NCI-H460 (cell line): ENCODE measurements at places on chromosomes 16 and 17. TPM values are rescaled to one million over a fixed set of nuclear protein-coding genes. Genes with fewer than 3 reads are reported as not detected.

- DNase-seq, result no peak
Observed at GRCh38 chr17:82802075-82802780, 37.6 kb downstream of the ZNF750 start.

DNA sequence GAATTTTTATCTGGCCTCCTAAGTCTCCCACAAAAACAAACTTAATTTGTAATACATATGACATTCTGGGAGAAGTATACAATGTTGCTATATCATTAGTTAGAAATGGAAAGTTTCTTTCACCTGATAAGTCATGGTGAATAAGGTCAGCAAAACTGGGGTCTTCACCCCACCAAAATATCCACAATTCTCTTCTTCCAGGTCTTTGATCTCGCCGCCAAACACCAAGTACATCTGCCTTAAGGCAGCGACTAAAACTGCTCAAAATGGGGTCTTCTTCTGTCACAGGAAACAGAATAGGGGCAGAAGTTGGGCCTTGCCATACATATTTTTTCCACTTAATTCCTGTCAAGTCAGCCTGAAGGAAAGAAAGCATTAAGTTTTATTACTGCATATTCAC is 2.1 kb downstream of the MED13 start:
- no peak for DNase-seq

DNA sequence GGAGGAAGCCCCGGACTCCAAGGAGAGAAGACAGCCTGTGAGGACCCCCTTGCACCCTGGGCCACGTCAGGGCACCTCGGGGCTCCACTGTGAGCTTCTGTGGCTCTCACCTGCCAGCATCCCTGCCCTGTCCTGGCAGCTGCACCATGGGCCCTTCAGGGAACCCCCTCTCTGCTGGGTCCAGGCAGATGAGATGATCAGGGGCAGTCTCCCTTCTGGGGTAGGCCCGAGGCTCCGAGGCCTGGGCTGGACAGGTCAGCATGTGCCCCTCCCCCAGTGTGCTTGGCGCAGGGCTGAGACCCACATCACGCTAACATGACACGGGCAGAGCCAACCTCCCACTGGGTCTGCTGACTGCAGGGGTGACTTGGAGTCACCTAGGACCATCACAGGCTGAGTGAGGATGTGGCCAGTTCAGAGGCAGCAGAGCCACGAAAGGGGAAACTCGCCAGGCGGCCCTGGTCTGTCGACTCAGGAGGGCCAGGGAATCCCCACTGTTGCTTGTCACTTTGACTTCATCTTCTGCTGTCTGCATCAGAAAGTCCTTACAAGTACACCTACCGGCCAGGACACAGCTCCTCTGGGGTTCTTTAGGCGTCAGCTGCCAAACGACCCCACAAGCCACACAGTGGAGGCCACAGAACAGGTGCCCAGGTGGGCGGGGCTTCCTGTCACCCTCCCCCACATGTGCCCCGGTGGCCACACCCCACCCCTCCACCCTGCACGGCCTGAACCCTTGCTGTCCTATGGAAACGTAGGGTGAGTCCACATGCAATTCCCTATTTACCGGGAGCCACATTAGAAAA is 2.2 kb downstream of the GALNS start:
- no peak for DNase-seq

DNA sequence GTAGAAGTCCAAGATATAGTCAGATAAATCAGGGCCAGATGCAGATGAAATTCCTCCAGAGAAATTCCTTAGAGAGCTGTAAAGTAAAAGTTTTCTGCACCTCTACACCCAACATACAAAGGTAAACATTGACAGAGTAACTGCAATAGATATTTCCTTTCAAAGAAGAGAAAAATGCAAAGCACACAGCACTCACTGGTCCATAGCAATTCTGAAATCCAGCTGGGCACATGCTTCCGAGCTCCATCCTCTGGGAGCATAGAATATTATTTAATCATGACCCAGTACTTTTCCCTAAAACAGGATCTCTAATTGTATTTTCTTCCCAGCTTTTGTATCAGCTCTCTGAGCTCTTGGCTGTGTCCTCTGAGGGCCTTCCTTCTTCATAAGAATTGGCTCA is 239.5 kb upstream of the IRX3 start:
- DNase-seq, result no peak

GRCh38 chr17:7014995-7015958 is 2.9 kb downstream of the RNASEK start:
- DNase-seq, result no peak

HASPIN gene
- 13.2 and 13.9 TPM in 2 replicates for total RNA-seq

DNA sequence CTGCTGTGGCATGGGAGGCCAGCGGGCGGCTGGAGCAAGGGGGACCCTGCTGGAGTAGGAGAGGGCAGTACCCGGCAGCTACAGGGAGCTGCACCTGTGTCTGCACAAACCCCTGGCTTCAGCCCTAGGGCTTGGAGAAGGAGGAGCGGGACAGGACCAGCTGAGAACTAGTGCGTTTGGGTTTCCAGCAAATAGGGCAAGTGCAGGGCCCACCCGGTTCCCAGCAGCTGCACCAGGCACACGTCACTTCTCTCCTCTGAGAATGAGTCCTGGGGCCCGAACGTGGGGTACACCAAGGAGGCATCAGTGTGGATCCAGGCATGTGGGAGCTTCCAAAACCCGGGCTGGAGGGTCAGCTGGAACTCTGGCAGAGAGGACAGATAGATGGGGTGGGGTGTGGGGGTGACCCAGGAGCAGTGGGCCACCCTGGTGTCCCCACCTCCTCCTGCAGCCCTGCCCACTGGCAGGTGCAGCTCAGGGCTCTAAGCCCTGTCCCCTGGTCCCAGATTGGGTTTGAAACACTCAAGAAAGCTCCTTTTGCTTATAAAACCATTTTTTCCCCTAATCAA is 5.6 kb downstream of the C16orf89 start:
- no peak for DNase-seq

DNA sequence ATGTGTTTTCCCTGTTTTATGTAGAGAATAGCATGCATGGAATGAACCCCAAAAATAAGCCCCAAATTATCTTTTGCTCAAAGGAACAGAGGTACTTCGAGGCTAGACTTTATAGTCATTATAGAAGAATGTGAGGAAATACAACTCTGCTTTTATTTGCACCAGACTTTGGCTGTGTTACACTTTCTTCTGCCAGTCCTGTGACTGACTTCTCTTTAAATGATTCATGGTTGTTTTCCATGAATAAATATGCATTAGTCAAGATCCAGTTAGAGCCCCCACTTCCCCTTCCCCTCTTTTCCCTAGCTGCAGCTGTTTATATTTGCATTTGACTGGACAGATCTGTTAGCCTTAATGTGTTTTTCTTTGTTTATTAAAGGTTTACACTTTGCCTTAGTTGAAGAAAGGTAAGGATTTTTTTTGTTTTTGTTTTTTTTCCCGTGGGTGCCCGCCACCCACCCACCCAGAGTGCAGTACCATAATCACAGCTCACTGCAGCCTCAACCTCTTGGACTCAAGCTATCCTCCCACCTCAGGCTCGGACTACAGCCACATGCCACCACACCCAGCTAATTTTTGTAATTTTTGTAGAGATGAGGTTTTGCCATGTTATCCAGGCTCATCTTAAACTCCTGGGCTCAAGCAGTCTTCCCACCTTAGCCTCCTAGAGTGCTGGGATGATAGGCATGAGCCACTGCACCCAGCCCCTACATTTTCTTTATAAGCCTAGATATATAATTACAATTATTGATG is 152.6 kb downstream of the CYB561 start:
- DNase-seq, result no peak

- no peak for DNase-seq
Observed at GRCh38 chr16:86095906-86096485, 197.0 kb downstream of the IRF8 start.

SMTNL2 gene
- total RNA-seq, result 0.12 and 0.17 TPM in 2 replicates

GRCh38 chr16:67917852-67918236 is 13.8 kb downstream of the CTRL start:
- peak; percentile 61 for DNase-seq

DNA sequence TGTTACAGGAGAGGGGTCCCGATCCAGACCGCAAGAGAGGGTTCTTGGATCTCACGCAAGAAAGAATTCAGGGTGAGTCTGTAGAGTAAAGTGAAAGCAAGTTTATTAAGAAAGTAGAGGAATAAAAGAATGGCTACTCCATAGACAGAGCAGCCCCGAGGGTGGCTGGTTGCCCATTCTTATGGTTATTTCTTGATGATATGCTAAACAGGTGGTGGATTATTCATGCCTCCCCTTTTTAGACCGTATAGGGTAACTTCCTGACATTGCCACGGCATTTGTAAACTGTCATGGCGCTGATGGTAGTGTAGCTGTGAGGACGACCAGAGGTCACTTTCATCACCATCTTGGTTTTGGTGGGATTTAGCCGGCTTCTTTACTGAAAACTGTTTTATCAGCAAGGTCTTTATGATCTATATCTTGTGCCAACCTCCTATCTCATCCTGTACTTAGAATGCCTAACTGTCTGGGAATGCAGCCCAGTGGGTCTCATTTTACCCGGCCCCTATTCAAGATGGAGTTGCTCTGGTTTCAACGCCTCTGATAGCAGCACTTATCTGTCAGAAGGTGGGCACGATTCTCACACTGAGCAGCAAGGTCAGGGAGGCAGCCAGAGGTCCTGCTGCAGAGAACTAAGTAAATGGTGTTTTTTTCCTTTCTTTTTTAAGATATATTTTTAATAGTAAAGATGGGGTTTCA is 26.5 kb upstream of the XYLT2 start:
- DNase-seq, result no peak

DNA sequence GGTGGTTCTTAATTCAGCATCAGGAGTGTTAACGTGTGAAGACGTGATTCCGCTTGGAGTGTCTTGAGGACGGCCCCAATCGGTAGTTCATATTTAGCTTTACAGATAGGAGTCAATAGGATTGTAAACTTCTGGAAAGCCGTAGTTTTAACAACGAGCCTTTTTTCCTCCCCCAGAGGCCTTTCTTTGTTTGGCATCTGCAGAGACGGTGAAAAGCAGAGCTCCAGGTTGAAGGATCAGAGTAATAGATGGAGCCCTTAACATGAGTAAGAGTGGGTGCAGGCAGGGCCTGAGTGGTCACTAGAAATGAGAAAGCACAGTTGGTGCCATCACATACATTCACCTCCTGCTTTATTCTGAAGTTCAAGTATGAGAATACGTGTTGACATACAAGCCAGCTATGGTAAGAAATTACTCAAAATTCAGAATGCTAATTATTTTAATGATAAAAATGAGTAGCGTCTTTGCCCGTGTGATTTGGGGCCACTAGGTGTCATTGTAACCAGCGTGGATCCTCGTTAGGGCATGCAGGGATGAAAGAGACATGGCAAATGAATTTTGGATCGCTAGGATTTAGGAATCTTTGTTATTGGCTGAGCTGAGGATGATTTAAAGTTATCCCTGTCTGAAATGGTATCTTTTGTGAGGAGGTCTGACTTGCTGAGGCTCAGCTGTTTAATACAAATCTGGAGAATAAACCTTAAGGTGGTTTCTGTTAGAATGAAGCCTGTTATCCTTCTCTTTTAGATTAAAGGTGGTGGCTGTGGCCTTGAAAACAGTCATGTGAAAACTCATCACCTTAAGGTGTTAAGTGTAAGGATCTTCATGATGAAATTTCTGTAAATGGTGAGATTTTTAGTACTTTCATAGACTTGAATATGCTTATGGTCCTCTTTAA is 18.6 kb downstream of the PRCD start:
- DNase-seq, result peak; percentile 33

DNA sequence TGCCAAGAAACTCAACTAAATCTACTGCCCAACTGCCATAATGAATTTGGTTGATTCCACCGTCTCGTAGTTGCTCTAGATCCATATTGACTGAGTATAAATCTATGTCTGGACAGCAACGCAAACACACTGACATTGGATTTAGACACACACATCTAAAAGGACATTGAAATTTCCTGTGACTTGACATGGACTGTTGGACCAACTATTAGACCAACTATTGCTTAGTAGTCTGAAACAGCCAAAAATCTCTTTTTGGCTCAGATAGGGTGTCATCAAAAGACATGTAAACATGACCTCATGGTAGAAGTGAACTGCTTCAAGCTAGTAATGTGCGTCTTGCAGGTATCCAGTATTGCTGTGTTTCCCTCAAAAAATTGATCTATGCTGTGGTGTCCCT is 31.3 kb downstream of the KIAA0513 start:
- DNase-seq, result no peak

TIMP2 gene
- total RNA-seq, result 24.1 and 25.4 TPM in 2 replicates

DNA sequence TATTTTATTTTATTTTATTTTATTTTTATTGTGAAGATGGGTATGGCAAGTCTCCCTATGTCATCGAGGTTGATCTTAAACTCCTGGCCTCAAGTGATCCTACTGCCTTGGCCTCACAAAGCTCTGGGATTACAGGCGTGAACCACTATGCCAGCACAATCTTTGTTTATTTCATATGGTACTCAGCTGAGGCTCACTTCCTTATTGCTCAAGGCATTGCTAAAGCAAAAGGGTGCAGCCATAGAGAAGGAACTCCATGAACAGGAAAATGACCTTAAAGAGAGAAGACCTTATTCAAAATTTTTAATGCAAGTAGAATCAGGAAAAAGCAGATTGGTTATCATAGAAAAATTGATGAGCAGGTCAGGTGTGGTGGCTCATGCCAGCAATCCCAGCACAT is 110.6 kb upstream of the RBBP6 start:
- DNase-seq, result no peak

ZDHHC1 gene
- total RNA-seq, result 9.9 and 12.6 TPM in 2 replicates

- no peak for DNase-seq
Observed at GRCh38 chr17:80379348-80379747, 35.6 kb upstream of the ENDOV start.

DNA sequence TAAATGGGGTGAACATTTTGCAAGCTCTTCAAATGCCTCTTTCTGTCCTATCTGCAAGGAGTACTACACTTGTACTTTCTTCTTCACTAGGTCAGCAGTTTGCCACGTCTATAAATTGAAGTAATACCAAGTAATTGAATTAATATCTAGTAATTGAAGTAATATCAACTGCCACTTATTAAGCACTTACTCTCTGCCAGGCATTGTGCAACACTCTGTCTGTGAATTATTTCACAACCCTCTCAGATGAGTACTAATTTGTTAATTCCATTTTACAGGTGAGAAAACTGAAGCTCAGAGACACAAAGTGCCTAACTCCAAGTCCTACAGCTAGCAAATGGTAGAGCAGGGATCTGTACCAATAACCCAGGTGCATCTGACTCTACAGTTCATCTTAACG is 4.1 kb downstream of the SDR42E1 start:
- no peak for DNase-seq

ADORA2B gene
- total RNA-seq, result 10.0 and 10.6 TPM in 2 replicates

GRCh38 chr17:63140255-63140654 is 174.2 kb downstream of the TANC2 start:
- DNase-seq, result no peak

DNA sequence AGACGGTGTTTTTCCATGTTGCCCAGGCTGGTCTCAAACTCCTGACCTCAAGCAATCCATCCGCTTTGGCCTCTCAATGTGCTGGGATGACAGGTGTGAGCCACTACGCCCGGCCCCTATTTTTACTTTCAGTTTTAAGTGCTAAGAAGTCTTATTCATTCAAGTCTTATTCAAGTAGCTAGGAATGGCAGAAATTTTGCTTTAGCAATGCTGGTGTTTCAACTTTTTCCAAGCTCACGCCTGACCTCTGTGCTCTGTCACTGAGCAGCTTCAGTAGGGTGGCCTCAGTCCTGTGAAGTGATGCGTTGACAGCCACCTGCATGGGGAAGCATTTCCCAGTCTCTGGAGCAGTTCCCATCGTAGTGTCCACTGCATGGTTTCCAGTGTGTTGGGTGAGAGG is 12.9 kb downstream of the ZNF750 start:
- DNase-seq, result no peak
